ENCODE measurements at places on chromosomes 5 and 9.

DNA sequence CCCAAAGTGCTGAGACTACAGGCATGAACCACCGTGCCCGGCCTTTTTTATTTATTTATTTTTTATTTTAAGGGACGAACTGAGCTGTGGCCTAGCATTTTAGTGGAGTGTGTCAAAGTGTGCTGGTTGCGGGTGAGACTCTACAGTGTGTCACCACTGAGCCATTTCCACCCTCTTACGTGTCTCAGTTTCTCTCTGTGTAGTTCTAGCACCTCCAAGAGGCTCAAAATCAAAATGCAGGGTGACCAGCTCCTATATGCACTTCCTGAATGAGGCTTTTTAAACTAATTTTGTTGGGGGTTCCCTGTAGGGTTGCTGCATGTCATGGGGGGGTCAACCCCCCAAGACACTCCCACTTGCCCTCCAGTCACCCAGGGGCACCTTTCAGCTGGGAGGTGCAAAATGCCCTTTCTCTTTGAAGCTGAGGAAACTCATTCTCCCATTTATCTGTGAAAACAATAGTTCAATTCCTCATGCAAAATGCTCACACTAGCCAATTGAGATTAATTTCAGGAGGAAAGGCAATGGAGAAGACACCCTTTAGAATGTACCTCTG, 69.3 kb downstream of the COL15A1 start:
- no peak for DNase-seq

DNA sequence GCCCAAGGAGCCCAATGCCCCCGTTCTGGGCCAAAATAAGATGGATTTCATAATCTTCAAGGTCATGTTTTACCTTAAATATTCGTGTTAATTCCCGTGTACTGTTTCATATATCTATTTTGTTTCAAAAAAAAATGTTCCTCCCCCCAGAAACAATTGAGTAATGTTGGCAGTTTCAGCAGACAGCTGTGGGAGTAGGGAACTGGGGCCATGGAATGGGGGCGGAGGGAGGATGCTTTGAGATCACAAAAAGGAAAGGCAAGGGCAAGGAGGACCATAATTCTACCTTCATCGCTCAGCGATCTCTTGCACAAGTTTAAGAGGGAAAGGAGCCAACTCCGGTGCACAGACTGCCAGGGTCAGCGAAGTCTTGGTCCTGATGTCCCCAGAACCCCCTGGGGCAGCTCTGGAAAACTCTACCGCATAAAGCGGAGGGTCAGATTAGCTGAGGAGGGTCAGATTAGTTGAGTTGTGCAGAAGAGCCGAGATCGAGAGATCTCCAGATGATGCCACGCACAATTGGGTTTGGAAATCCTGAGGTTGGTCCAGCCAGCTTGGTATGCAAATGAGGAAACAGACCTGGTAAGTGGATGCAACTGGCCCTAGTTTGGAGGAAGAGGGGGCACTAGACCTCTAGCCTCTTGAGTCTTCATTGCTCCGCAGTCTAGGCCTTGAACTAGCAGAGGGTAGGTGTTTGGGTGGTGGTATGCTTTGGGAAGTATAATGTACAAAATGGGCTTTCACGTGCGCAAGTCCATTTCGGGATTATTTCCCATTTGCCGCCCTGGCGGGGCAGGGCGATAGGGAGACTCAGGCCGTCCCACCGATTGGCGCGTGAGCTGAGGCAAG, 24.0 kb downstream of the CDKN2A start:
- DNase-seq = no peak

DNA sequence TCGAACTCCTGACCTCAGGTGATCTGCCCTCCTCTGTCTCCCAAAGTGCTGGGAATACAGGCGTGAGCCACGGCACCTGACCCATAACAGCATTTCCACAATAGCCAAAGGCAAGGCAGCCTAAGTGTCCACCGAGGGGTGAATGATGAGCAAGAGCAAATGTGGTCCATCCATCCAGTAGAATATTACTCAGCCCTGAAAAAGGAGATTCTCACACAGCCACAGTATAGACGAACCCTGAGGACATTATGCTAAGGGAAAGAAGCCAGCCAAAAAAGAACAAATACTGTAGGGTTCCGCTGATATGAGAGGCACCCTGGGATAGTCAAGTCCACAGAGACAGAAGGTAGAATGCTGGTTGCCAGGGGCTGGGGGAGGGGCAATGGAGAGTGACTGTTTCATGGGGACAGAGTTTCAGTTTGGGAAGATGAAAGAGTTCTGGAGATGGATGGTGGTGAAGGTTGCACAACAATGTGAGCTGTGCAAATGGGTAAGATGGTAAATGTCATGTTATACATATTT, 7.0 kb downstream of the LAMC3 start:
- DNase-seq = no peak

DNA sequence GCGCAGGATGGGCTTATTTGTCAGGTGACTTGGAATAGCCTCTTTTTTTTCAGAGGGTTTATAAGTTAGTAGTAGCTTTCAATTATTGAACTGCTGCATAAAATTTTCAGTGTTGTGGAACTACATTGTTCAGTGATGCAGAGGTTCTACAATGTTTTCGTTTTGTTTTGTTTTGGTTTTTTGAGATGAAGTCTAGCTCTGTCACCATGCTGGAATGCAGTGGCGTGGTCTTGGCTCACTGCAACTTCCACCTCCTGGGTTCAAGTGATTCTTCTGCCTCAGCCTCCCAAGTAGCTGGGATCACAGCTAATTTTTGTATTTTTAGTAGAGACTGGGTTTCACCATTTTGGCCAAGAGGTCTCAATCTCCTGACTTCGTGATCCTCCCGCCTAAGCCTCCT, 22.0 kb downstream of the NUP188 start:
- no peak for DNase-seq

GRCh38 chr5:169801324-169801777, 164.3 kb downstream of the DOCK2 start:
- no peak for DNase-seq

All from hypothalamus (tissue), 51 donors.